Smooth muscle cell of bladder (primary cell): ENCODE measurements at places on chromosomes 3 and 15. TPM values are rescaled to one million over a fixed set of nuclear protein-coding genes. Genes with fewer than 3 reads are reported as not detected.

INKA1 gene
- total RNA-seq: 3.1 and 3.7 TPM in 2 replicates

PHLDB2 gene
- 57.5 and 58.2 TPM in 2 replicates for total RNA-seq

SV2B gene
- total RNA-seq: under 0.01 and 0.18 TPM in 2 replicates

SERINC4 gene
- total RNA-seq: 0.09 TPM in 1 of 2 replicates, not detected in the other

CASR gene
- total RNA-seq: not detected in 2 replicates

CLK3 gene
- 41.4 and 55.7 TPM in 2 replicates for total RNA-seq

UBA7 gene
- 39.1 and 55.2 TPM in 2 replicates for total RNA-seq

FANCD2OS gene
- total RNA-seq: not detected in 2 replicates

GRK7 gene
- total RNA-seq: 0.09 TPM in 1 of 2 replicates, not detected in the other

LSM3 gene
- total RNA-seq: 7.1 and 7.3 TPM in 2 replicates

STAC gene
- total RNA-seq: 1.7 and 3.8 TPM in 2 replicates

ERICH6 gene
- total RNA-seq: under 0.01 TPM in 1 of 2 replicates, not detected in the other

EPHB1 gene
- total RNA-seq: 0.28 and 0.74 TPM in 2 replicates

CAPN3 gene
- total RNA-seq: 1.6 and 1.7 TPM in 2 replicates

SLC22A13 gene
- total RNA-seq: 0.14 and 0.28 TPM in 2 replicates

ROPN1B gene
- total RNA-seq: not detected in 2 replicates

CD200 gene
- total RNA-seq: 4.0 and 4.8 TPM in 2 replicates

SLC22A14 gene
- under 0.01 and 0.18 TPM in 2 replicates for total RNA-seq

CDHR4 gene
- under 0.01 and 0.14 TPM in 2 replicates for total RNA-seq
